Omental fat pad (tissue), 4 donors: ENCODE measurements at places on chromosomes 12 and 14.

DNA sequence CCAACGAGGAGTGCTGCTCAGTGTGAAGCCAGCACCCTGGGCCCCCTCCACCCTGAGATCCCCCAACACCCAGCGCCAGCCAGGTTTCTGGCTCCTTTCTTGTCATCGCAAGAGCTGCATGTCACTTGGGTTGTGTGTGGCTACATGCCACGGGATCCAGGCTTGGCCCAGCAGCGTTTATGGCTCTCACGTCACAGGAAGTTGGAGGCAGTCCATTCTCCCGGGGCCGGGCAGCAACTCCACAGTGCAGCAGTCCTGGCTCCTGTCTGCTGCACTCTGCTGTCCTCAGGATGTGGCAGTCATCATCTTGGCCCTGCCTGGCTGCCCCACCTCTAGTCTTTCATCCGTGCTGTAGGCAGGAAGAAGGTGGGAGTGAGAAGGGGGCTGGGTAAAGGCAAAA lies 78.3 kb downstream of the AACS start:
- DNase-seq = no peak

- no peak for DNase-seq
Observed at GRCh38 chr14:75577090-75577489, 1.3 kb upstream of the FLVCR2 start.

DNA sequence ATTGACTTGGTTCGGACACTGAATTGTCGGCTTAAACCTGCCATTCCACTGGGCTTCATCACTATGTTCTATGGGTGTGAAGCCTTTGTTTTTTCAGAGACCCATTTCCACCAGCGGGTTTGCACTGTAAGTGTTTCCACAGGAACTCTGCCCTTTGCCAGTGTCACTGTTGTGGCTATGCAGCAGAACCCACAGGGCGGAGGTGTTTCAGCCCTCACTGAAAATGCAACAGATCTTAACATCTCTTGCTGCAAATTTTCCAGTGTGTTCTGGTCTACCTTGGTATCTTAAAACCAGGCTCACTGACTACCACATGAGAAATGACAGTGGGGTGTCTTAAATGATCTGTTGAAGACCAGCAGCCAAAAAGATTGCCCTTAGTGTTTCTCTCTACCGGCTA lies 21.1 kb downstream of the PRKCH start:
- DNase-seq = no peak

- DNase-seq = no peak
Observed at GRCh38 chr14:96103560-96104460, 64.6 kb downstream of the C14orf132 start.

GRCh38 chr14:92603309-92604242 lies 90.0 kb downstream of the RIN3 start:
- no peak for DNase-seq

GRCh38 chr12:19489168-19489567 lies 49.9 kb downstream of the AEBP2 start:
- DNase-seq = no peak

DNA sequence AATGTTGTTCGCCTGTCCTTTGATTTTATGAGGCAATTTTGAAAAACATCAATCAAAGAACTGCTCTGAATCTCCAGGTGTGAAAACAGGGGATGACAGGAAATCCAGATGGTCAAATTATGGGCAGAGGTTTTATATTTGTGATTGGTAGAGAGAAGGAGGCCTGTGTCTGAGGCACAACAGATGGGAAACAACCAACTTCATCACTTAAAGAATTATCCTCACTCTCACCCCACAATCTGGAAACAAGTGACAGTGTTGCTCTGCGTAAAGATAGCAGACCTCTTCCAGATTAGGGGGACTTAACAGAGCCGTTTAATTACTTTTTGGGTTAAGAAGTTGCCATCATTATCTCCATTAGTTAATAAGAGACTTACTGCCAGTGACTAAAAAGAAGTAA lies 64.1 kb upstream of the EGLN3 start:
- no peak for DNase-seq

DNA sequence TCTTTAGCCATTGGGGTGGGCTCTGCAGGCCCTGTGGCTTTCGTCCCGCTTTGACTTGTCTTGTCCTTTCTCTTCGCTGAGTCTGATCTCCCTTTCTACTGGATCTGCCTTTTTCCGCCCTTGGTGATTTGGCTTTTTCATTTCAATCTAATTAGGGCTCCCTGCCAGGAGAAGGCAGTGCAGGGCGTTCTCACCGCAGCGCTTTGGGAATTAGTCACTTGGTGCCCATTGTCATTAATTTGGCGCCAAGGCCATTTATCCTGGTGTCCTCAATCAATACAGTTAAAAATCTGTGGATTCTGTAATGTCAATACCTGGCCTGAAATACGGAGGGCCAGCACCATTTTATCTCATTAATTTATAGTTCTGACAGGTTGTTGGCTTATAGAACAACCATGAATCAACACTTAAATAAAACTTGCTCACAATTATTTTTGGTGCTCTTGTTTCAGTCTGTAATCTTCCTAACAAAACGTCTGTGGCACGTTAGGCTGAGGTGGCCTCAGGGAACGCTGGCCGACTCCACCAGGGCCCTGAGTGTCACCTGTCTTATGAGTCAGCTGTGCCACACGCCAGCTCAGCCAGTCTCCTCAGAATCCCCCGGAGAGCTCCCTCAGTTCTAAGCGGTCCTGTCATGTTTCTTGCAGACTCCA lies 115.7 kb downstream of the BEGAIN start:
- no peak for DNase-seq

GRCh38 chr14:94483071-94483451 lies 7.1 kb upstream of the SERPINA9 start:
- no peak for DNase-seq

GRCh38 chr14:75292101-75292563 lies 13.5 kb downstream of the FOS start:
- no peak for DNase-seq

DNA sequence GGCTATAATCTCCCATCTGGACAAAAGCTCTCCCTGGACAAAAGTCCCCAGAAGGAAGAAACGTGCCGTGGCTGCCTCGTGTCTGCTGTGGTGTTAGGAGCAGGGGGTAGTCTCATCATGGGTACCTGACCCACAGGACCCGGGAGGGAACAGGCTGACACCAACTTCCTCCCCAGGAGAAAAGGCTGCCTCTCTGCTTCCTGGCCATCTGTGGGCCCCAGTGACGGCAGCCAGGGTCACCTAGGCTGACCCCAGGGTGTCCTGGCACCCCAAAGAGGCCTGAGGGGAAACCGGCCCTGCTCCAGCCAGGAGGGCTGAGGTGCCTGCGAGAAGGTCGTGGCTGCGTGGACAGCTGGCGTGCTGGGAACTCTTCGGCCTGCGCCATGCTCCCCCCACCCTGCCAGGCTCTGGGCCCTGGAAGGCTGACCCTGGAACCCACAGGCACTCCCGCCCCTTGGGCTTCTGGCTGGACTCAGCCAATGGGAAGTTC lies 133.9 kb downstream of the RFLNA start:
- no peak for DNase-seq

DNA sequence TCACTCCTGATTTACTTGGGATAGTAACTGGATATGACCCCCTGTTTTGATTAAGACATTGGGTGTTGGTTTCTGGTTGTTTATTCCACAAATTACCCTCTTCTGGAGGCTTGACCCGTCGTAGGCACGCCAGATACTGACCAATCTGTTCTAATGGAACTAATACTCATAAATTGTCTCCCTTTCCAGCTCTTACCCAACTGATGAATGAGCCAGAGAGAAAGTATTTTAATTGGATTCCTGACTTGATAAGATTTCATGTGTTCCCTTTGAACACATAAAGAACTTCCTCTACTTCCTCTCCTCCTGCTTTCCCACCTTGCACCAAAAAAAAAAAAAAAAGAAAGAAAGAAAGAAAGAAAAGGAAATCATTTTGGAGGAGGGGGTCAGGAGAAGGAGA lies 340.9 kb downstream of the PCNX1 start:
- DNase-seq = no peak

GRCh38 chr12:129401572-129401971 lies 502.3 kb downstream of the TMEM132D start:
- no peak for DNase-seq

- DNase-seq = no peak
Observed at GRCh38 chr12:64891629-64892028, 67.2 kb downstream of the TBC1D30 start.

DNA sequence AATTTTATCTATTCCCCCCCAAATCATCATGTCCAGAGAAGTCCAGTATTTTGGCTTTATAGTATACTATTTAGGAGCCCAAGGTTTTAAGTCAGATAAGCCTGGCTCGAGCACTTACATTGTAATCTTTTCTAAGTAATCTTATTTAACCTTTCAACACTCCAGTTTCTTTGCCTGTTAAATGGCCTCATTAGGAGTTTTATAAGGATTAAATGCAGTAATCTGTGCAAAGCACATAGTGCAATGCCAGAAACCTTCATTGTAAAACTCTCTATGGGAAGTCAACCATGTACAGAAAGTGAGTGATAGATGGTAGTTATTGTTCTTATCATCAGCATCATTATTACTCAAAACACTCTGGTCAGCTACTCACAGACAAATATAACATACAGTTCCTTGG lies 1330.4 kb downstream of the SLC16A7 start:
- DNase-seq = no peak

- no peak for DNase-seq
Observed at GRCh38 chr12:31868965-31869364, 90.2 kb upstream of the RESF1 start.

DNA sequence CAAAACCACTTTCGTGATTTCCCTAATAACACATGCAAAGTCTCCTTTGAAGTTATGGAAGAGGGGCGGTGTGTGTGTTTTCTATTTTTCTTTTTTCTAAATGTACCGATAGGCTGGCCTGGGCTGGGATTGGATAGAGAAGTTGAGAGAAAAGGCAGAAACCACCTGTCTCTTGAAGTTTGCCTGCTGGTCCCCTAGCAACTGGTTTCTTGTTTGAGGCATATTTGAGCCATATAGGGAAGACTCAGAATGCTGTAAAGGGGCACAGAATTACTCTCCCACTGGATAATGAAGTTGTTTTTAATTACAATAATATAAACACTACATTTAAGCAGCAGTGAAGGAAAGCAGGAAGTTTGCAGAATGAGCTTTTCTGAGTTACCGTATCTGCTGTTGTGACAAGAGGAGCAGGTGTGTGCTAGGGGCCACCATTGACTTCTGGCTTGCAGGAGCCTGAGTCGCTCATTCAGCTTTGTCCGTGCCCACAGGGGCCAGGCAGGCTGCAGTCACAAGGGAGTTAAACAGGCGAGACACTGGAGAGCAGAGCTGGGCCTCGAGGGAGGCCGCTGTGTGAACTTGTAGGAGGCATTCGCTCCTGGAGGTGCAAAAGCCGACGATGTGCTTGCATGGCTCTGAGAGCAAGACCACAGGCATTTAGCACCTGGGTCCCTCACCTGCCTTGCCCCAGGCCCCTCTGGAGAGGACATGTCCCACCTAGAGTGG lies 173.8 kb upstream of the RGS6 start:
- no peak for DNase-seq

GRCh38 chr12:93571925-93572711 lies at the start of gene SOCS2:
Gene SOCS2 (plus strand): TSS chr12:93572675. CDS start chr12:93572898, 223 bp downstream.
- no peak for DNase-seq

- DNase-seq = no peak
Observed at GRCh38 chr12:114238808-114239207, 167.1 kb downstream of the TBX5 start.

DNA sequence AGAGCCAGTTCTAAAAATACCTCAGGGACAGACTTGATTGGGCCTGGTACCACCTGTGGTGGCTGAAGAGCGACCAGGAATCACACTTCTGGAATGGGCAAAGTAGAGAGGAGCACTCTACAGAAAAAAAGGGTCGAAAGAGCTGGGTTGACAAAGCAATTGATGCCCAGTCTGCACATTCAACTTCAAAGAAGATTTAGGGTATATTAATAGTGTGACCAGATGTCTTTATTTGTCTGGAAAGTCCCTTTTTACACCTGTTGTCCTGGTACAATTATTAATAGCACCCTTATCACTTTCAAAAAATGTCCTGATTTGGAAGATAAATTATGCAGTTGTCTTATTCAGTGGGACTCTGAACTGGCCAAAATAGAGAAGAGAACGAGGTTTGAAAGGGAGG lies 137.5 kb downstream of the DYRK2 start:
- DNase-seq = no peak

- DNase-seq = no peak
Observed at GRCh38 chr12:24960222-24960855, 11.4 kb upstream of the BCAT1 start.

DNA sequence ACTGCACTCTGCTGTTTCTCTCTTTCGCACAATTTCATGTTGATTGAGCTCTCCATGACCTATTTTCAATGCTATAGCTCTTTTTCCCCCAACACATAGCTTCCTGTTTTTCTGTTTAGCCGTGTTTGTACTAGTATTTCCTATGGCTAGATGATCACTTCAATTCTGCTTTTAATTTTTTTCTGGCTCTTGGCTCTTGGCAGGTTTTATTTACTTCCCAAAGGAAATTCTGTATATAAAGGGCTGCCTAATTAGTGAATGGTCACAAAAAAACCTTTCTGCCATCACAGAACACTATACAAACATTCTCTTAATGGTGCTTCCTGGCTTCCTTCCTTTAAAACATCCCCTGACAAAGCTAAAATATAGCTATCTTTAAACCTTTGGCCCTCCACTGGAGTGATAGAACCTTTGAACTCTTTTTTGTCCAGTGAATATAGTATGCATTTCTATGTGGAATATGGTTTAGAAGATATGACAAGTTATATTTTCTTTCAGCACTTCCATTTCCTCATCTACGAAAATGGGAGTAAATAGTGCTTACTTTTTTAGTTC lies 88.2 kb downstream of the RASSF9 start:
- DNase-seq = no peak

DNA sequence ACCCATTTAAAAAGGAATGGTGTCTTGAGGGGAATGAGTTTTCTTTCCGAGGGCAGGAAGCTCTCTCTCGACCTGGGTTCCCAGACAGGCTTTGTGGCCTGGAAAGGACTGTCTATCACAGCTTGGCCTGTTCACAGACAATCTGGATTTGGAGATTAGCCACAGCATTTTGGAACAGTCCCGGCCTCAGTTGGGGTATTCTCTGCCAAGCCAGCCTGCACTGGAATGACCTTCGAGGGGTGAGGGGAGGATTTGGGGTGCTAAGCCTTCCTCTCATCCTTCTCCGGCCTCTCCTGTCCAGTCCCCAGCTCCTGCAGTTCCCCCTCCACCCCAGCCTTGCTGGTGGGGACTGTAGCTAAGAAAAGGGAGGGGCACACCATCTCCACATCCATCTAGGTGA lies 13.0 kb downstream of the TBX5 start:
- DNase-seq = no peak
